ENCODE measurements at places on chromosomes 7 and 10.

GRCh38 chr10:49010295-49010694 lies 70.7 kb upstream of the LRRC18 start:
- no peak for DNase-seq

- no peak for DNase-seq
Observed at GRCh38 chr7:98903246-98903645, 24.9 kb downstream of the TRRAP start.

DNA sequence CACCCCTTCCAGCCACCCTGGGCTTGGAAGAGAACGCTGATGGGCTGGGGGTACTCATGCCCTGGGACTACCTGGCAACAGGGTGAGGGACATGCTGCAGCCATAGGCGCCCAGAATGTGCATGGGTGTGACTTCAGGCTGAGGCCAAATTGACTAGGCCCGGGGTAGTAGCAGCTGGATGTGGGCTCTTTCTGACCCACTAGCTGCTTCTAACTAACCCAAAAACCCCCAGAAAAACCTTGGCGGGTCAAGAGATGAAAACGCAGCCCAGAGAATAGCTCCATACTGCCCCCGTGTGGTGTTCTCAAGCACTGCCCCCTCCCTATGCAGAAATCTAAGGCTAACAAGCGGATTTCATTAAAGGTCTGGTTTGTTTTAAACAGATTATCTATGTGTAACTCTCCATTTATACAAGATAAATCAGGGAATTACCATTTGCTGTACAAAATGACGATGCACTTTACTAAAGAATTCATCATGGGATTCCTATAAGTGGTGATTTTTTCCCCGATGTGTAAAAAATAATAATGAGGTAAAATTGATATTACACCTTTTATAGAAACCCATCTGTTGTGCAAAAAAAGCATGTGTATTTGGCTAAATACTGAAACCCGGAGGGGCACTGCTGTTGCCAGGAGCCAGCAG lies 4.2 kb downstream of the SMARCD3 start:
- DNase-seq: peak; percentile 46

GRCh38 chr7:108406222-108406890 lies 49.9 kb downstream of the NRCAM start:
- no peak for DNase-seq

DNA sequence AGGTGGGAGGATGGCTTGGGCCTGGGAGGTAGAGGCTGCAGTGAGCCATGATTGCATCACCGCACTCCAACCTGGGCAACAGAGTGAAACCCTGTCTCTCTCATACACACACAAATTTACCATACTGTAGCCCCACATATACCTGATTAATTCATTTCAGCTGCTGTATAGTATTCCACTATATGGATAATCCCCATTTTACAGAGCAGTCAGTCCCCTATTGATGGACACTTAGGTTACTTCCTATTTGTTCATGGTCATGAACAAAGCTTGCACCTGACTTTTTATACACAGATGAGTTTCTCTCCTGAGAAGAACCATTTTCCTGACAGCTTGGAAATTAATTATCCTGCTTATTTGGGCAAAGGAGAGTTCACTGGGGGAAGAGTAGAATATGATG lies 59.2 kb downstream of the EMX2 start:
- DNase-seq: no peak

- no peak for DNase-seq
Observed at GRCh38 chr7:111363099-111363498, 199.2 kb downstream of the IMMP2L start.

DNA sequence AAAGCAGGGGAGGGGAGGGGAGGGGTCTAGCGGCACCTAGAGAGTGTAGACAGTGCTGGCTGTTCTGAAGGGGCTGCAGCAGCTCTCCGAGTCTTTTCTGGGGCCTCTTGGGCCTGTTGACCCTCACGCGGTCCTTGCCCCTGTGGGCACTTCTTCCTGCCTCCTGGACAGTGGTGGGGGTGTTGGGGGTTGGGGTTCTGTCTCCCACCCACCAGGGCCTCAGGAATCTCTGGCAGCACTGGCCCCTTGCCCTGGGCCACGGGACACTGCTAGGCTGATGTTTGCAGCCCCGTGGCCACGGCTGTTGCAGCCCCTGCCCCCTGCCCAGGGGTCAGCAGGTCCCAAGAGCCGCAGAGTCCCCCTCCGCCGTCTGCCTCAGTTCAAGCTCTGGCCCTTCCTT lies 68.9 kb upstream of the INPP5A start:
- DNase-seq: no peak

GRCh38 chr10:70513848-70514309 lies 35.3 kb downstream of the PALD1 start:
- no peak for DNase-seq

DNA sequence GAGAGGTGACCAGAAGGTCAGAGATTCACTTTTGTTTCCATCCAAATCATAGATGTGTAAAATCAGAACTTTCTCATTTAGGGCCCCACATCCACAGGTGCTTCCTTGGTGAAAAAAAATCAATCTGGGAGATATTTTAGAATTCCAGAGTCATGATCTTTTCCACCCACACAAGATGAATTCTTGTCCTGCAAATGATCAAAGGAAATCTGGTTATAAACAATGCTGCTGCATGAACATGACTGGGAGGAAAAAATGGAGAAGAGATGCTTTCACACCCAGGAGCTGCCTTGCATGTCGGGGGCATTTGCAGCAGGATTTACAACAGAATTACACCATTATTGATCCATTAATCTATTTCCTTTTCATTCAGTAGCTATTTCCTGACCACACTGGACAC lies 106.5 kb upstream of the TMEM72 start:
- DNase-seq: no peak

GRCh38 chr10:24821986-24822385 lies 98.3 kb upstream of the ARHGAP21 start:
- DNase-seq: no peak

- DNase-seq: no peak
Observed at GRCh38 chr10:11509036-11509435, 102.4 kb downstream of the USP6NL start.

GRCh38 chr10:1361411-1362105 lies 305.4 kb downstream of the WDR37 start:
- no peak for DNase-seq

- DNase-seq: no peak
Observed at GRCh38 chr10:123836418-123837145, 55.0 kb downstream of the CPXM2 start.

GRCh38 chr10:85213493-85213892 lies 885.1 kb downstream of the CCSER2 start:
- no peak for DNase-seq

DNA sequence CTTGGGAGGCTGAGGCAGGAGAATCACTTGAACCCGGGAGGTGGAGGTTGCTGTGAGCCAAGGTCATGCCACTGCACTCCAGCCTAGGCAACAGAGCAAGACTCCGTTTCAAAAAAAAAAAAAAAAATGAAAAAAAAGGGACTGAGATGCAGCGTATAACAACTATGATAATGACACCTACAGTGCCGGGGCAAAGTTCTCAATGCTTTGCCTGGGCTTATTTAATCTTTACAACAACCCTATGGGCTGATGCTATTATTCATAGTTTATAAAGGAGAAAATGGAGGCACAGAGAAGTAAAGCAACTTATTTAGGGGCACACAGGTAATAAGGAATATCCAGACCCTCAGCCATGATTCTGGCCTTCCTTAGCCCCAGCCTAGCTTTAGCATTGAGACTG lies 47.6 kb downstream of the SUGCT start:
- no peak for DNase-seq

DNA sequence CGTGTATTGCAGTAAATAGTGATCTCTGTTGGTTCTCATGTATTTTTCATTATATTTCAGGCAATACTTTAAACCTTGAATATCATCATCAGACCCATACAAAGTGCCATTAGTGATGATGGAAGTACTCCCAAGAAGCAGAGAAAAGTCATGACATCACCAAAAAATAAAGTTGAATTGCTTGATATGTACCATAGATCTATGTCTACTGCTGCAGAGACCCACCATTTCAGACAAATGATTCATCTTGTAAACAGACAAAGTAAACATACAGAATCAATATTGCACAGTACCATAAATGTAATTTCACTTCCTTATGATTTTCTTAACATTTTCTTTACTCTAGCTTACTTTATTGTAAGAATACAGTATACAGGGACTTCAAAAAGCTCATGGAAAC lies 347.8 kb downstream of the IPMK start:
- no peak for DNase-seq

GRCh38 chr10:128116187-128116586 lies 10.0 kb downstream of the MKI67 start:
- DNase-seq: no peak

DNA sequence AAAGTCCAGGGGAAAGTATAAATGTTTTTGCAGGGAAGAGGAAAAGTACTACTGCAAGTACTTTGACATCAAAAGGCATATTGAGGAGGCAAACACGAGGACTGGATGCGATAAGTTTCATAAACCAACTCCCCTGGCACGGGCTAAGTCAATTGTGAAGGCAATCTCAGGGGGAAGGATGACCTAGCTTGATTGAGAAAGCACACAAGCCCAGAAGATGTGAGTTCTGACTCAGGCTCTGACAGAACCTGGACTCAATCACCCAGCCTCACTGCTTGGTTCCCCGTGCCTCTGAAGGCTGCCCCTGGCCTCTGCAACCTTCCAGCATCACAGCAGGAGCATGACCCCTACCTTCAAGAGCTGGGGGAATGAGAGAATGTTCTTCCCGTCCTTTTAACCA lies 93.2 kb upstream of the ZNF438 start:
- DNase-seq: no peak

- no peak for DNase-seq
Observed at GRCh38 chr10:59557052-59557451, 152.6 kb downstream of the SLC16A9 start.

GRCh38 chr10:79883986-79884385 lies 57.4 kb downstream of the NUTM2E start:
- DNase-seq: no peak

- no peak for DNase-seq
Observed at GRCh38 chr10:85045046-85045445, 716.7 kb downstream of the CCSER2 start.

- DNase-seq: no peak
Observed at GRCh38 chr7:142808461-142808801, 37.7 kb downstream of the PRSS2 start.

DNA sequence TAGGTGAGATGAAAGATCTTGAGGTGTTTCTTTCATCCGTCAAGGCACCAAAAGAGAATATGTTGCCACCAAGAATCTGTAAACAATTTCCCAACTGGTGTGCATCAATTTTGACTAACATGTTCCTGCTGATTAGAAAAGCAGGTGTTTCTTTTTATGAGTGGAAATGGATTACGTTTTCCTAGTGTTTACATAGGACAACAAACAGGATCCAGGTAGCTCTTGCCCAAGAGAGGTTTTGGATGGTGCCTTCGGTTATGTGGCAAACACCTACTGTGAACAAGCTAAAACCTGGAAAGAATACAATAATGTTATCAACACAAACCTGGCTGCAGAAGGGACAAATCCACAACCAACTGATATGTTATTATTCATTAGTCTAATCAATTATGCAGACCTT lies 53.6 kb upstream of the WNT16 start:
- DNase-seq: no peak

- DNase-seq: no peak
Observed at GRCh38 chr7:139908792-139909191, 79.7 kb downstream of the TBXAS1 start.

- DNase-seq: no peak
Observed at GRCh38 chr7:17131060-17131345, 167.4 kb upstream of the AHR start.

- DNase-seq: peak; percentile 18
Observed at GRCh38 chr7:96320442-96320841, 1.5 kb downstream of the SLC25A13 start.

DNA sequence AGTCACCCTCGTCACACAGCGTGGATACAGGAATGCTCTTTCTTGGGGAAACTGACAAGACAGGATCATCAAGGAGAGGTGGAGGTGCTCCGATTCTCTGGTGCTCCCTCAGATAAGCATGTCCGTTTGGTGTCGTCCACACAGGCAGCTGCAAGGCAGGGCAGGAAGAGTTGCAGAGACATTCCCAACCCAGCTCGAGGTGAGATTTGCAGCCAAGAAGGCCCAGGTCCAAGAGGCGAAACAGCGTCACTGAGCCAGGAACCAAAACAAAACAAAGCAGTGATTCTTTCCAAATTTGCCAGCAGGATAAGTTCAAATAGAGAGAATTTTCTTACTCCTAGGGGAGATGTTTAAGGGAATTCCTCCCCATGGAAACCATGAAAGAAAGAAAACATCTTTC lies 386.5 kb upstream of the PFKP start:
- DNase-seq: no peak

DNA sequence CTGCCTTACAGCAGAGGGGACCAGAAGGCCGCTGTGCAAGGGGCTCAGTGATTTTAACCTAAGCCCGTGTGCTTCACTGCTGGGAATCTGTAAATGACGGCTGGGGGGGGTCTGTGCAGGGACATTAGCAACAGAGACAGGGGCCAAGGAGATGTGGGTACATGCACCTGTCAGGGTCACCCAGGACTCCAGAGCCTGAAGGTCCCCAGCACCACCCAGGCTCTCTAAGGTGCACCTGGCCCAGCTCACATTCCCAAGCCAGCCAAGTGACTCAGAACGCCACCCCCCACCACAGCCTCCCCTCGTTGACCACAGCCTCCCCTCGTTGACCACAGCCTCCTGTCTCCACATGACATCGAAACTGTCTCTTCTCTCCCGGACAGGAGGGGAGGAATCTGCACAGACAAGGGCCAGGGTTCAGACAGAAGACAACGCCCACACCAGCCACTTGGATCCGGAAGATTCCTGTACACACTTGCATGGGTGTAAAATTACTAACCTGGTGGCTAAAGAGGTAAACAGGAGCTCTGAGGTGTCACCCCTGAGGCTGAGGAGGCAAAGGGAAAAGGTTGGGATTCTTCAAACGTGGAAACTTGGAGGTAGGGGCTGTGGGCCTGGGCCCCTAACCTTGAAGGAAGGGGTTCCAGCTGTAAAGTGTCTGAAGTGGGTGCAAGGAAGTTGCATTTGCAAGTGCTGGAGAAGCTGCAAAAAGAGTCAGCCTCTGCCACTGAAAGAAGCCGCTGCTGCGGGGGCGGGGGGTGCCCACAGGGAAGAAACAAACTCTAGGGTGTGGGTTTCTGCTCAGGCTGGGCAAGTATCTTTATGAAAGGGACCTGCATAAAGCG lies 27.0 kb downstream of the CALML3 start:
- no peak for DNase-seq

- no peak for DNase-seq
Observed at GRCh38 chr10:123999956-124000615, 93.3 kb downstream of the CHST15 start.

DNA sequence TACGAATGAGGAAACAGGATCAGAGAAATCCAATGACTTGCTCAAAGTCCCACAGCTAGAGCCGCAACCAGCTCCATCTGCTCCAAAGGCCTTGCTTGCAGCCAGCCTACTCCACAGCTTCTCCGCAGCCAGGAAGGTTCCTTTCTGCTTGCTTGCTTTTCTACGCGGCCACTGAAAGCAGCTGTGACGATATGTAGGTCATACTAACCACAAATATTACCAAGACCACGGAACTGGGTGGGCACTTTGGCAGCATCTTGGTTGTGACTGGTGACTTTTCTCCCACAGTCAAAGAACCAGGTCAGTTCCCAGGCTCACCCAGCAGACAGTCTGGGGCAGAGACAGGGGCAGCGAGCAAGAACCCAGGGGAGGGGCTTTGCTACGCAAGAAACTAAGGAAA lies 86.4 kb downstream of the FAM53B start:
- no peak for DNase-seq

- no peak for DNase-seq
Observed at GRCh38 chr10:35452171-35452570, 115.9 kb downstream of the CCNY start.
